ENCODE measurements at places on chromosomes 13 and 19.

- no peak for DNase-seq
Measured at GRCh38 chr19:33332248-33332647, 29.9 kb upstream of the CEBPA start.

DNA sequence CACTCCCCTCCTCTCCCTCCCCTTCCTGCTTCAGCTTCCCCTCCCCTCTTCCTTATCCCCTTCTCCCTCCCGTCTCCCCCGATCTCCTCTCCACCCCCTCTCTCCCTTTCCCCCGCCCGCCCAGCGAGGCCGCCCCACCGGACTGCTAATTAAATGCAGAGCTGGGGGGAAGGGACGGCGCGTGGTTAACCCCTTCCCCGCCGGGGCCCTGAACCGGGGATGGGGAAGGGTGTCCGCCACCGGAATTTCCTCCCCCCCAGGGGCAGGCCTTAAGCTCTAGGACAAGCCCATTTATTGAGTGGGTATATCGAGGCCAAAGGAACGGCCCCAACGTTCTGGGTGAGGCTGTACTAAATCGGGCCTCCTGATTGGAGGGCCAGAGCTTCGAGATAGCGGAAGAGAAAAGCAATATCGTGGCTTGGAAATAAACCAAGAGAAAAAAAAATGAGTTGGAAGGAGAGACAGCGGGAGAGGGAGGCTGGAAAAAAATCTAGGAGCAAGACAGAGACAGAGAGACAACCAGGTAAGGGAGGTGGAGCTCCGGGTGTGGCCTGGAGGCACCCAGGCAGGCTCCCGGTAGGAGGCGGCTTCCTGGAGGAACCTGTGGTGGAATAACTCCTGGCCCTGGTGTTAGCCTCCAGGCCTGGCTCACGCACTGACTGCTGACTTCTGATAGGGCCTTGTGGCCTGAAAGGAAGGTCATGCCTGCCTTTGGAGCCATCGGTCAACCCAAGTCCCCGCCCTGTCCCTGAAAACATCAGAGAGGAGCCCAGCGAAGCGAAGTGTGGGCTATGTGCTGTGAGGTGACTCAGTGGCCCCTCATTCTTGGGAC is 11.6 kb upstream of the JUND start:
- peak; percentile 88 for DNase-seq

DNA sequence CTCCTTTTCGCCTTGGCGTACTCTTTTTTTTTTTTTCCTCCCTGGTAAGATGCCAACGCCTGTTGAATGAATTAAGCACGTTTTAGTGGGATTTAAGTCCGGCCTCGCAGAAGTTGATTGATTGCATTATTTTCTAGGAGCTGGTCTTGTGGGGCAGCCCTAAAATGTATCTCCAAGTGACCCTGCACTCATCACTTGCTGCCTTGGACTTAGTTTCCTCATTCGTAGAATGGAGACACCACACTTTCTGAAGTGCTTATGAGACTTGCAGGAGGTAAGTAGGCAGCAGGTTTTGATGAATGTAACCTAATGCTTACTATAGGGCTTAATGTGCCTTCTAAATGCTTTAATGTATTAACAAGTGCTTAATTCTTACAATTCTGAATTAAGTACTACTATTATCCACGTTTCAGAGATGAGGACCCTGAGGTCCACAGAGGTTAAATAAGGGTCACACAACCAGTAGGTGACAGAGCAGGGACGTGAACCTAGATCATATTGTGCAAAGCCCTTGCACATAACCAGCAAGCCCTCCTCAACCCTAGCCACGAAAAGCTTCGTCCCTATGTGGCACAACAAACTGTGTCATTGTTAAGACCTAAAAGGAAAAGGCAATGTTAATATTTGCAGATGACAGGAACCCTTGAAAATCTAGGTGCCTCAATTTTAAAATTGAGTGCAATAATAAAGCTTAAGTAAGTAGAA is 514 bp upstream of the ARGLU1 start:
- DNase-seq, result peak; percentile 11

- DNase-seq, result no peak
Measured at GRCh38 chr19:342801-343421, 1.7 kb downstream of the MIER2 start.

DNA sequence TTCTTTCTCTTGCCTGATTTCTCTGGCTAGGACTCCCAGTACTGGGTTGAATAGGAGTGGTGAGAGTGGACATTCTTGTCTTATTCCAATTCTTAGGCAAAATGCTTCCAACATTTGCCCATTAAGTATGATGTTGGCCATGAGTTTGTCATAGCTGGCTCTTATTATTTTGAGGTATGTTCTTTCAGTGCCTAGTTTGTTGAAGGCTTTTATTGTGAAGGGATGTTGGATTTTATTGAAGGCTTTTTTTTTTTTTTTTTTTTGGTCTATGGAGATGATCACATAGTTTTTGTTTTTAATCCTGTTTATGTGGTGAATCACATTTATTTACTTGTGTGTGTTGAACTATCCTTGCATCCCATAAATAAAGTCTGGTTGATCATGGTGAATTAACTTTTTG is 19.8 kb downstream of the NHLRC3 start:
- DNase-seq, result no peak

DNA sequence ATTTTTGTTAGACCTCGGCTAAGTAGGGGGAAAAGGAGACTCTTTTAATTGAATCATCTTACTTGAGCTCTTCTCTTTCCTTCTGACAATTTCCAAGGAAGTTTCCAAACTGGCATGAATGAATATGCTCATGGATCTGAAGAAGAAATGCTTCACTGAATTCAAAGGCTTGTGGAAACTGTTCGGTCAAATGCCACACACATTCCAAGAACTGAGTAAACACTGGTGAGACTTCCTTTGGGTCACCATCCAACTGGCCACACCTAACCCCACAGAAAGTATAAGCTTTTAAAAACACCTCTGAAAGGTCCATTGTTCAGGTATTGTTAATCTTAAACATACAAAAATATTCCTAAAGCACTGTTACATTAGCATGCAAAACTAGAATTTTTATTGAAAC is 33.6 kb downstream of the MTMR6 start:
- DNase-seq, result no peak

DNA sequence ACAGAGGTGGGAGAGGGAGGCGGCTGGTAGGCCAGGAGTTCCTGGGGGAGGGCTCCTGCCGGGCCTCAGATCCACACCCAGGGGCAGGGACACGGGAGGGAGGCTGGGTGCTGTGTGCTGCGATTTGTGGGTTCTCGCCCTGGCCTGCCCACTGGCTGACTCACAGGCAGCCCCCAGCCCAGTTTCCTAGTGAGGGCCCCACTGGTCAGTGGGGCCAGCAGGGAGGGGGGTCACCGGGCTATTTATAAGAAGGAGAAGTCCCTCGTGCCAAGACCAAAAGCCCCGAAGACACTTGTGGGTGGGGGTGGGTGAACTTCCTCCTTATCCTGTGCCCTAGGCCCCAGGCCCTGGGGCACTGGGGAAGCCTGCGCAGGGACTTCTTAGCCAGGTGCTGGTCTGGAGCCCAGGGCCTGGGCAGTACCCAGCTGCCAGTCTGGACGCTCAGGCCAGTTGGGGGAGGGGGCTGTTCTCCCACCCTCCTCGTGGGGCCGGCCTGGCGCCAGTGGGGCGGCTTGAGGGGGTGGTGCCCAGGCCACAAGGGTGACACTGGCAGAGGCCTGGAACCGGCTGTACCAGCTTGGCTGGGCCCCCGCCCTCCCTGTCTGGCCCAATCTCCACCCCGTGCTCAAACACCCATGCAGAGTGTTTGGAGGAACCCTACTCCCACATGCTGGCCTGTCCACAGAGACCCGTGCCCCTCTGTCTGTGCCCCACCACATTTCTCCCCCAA is 5.0 kb upstream of the JUNB start:
- peak; percentile 29 for DNase-seq

DNA sequence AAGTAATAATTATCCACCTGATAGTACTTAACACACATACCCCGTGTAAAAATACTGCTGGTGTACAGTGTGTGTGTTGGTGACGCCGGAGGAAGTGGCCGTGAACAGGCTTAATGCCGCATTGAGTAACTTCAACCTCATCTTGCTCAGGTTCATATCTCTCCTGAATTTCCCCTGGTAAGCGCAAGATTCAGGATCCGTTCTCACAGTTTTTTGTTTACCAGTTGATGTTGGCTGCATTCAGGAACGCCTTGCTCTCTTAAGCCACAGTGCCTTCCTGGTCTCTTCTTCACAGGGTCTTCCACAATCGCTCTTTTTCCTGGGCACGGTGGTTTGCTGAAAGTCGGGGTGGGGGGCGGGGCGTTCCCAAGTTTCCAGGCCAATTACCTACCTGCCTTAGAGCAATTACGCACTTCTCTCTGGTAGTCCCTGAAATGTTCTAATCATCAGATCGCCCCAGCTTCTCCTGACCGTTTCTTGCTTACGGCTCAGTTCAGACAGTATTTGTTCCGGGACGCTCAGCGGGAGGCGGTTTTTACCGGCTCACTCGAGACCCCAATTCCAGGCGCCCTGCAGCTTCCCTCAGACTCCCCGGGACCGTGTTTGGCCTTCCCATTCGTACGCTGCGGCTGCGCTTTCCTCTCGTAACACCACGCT is 706 bp upstream of the DNAJC3 start:
- DNase-seq, result peak; percentile 55

GRCh38 chr19:38742906-38743305 is 1.4 kb downstream of the CAPN12 start:
- DNase-seq, result no peak

- DNase-seq, result no peak
Measured at GRCh38 chr13:93955904-93956303, 523.6 kb downstream of the DCT start.

- DNase-seq, result no peak
Measured at GRCh38 chr19:33339016-33339984, 34.2 kb upstream of the CEBPG start.
